ENCODE measurements at places on chromosomes 4 and X.

GRCh38 chr4:40747207-40747835 is 2.4 kb upstream of the NSUN7 start:
- no peak for DNase-seq

DNA sequence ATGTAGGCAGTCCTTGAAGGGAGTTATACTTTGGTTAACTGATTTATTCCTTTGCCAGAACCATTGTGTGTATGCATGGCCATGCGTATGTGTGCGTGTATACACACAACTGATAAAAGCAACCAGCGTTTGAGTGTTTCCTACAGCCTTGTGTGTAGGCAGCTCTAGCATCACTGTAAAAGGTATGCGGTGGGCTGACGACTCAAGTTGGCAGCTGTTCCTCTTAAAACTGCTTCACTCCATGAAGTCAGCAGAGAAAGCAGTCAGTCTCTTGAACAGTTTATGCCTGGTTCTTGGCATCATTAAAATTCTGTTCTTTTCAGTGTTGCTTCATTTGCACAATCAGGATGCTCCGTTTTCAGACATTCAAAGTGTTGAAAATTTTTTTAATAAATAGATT is 103.5 kb upstream of the FRMPD4 start:
- DNase-seq = no peak

- no peak for DNase-seq
These were observed 29.9 kb upstream of the PJA1 start for GRCh38 chrX:69195192-69195591.

DNA sequence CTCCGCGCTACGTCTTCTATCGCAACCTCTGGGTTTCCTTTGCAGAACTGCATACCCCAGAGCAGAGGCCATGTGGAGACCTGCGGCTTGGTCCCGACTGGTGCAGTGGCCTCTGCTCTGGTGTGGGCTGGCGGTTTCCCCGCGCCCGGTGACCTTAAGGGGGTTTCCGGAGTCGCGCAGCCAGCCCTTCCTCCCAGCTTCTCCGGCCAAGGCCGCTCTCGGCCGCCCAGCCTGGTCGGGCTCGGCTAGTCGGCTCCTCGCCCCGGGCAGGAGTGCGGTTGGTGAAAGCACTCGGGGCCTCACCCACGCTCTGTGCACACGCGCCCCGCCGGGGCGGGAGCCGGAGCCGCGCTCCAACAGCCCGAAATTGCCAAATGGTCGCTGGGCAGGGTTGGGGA is 84.9 kb downstream of the BCOR start:
- DNase-seq = no peak

- DNase-seq = no peak
These were observed 193.0 kb downstream of the TRIML1 start for GRCh38 chr4:188332265-188332664.

GRCh38 chr4:72899214-72899613 is 170.3 kb downstream of the COX18 start:
- DNase-seq = no peak

Measured in GM19239 (cell line).